ENCODE measurements at places on chromosomes 6 and 20. TPM values are rescaled to one million over a fixed set of nuclear protein-coding genes. Genes with fewer than 3 reads are reported as not detected.

The BLTP3A gene
- polyA plus RNA-seq = 12.2 TPM

The OOEP gene
- polyA plus RNA-seq = not detected

The NFYA gene
- polyA plus RNA-seq = 26.5 TPM

DNA sequence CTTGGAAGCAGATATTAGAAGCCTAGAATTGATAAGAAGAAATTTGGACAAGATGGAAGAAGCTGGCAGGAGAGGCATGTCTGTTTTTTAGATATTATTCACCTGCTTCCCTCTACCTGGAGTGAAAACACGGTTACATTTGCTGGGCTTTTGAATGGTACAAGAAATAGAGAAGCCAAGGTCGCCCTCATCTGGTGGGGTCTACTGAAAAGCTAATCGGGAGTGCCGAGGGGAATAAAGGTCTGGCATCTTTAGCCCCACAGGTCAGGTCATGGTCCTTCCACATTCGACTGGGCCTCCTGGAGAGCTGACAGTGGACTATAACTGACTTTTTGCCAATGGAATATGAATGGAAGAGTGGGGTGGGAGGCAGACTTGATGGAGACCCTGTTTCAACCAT is 4.6 kb upstream of the C2 start:
- DNase-seq = no peak

DNA sequence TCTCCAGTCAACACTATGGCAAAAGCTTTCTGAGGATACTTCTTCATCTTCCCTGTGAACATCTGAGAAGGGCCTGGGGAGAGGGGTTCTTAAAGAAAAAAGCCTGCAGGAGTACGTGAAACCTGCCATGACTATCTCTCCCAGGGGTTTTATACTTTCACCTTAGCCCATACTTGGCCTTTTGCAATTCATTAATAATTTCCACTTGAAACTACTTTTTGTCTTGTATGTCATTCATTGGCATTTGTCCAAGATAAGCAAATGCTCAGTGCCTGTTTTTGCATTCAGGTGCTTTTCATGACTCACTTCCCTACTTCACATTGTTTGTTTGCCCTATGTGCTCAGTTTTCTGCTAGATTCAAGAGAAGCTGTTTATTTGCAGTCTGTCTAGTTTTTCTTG is 580.3 kb upstream of the GJE1 start:
- no peak for DNase-seq

GRCh38 chr6:45419571-45420082 is 41.9 kb upstream of the SUPT3H start:
- DNase-seq = peak; percentile 71

DNA sequence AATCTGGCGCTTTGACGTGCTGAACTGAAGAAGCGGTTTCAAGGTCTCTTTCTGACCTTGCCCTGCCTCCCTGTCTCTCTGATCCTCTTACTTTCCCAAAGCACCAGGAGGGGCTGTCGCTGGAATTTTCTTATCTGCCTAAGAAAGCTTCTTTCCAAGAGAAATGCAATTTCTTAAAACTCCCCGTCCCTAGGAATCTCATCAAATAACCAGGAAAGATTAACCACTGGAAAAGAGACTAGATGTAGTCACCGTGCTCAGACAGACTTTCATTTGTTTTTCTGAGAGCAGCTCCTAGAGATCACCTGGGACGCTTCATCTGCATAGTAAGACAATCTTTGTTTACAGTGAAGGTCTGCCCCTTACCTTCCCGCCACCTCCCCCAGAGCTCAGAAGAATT is 38.6 kb downstream of the PDYN start:
- no peak for DNase-seq
